ENCODE measurements at places on chromosomes 5 and 9.

GRCh38 chr5:127236254-127236653 is 54.3 kb upstream of the MEGF10 start:
- DNase-seq = no peak

DNA sequence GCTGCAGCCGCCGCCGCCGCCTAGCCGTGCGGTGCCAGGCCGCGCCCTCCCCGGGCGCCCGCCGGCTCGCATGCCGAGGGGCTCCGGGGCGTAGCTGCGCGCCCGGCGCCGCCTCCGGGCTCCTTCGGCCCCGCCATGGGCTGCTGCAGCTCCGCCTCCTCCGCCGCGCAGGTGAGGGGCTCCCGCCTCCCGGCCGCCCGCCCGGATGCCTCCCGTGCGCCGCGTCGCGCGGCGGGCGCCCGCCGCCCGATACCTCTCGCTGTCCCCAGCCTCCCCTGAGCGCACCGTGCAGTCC is 230 bp downstream of the SLC44A1 start:
- DNase-seq = no peak

DNA sequence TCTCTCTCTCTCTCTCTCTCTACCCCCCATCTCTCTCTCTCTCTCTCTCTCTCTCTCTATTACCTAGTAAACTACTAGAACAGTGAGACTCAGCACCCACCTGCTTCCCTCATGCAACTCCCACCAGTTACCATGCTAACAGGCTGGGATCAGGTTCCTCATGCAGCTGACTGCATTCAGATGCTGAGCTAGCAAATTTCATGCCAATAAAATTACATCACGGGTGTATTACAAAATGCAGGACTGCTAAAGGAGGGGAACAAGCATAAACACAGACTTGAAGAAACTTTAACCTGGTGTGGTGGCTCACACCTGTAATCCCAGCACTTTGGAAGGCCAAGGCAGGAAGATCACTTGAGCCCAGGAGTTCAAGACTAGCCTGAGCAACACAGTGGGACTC is 76.0 kb downstream of the CEMIP2 start:
- DNase-seq = no peak

DNA sequence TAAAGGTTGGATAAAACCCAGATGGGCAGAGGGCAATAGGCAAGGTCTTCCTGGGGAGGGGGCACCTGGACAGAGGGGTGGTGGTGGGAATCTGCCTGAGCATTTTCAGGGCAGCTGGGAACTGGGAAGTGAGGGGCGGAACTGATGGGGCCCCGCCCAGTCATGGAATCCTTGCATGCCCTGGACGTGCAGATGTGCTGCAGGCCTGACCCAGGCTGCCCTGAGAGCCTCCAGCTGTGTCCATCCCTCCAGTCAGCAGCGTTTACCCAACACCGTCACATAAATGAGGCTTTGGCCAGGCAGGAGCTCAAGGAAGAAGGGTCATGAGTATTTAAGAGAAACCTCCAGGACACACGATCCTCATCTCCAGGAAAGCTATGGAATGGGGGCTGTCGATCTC is 70.3 kb downstream of the DAB2IP start:
- DNase-seq = no peak

DNA sequence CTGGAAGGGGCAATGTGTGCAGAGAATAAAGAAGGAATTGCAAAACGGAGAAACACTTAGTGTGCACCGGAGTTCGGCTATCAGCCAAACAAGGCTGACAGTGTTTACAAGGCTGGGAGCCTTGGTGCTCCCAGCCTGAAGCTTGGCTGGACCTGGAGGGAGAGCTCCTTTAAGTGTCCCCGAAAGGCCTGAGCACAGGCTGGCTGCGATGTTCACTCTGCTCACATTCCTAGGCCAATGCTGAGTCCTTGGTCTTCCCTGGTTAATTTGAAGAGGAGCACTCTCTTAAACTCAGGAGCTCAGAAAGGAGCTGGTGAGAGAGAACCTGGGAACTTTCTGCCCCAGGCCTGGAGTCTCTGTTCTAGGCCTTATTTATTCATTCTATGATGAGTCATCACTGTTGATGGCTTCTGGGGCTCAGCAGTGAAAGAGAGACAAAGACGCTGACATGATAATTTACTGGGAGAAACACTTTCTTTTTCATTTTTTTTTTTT is 88.6 kb upstream of the MYO10 start:
- DNase-seq = no peak

- no peak for DNase-seq
These were observed 7.3 kb upstream of the OR2V1 start for GRCh38 chr5:181138258-181138657.

- DNase-seq = no peak
These were observed 11.2 kb upstream of the SMIM23 start for GRCh38 chr5:171774418-171774817.

DNA sequence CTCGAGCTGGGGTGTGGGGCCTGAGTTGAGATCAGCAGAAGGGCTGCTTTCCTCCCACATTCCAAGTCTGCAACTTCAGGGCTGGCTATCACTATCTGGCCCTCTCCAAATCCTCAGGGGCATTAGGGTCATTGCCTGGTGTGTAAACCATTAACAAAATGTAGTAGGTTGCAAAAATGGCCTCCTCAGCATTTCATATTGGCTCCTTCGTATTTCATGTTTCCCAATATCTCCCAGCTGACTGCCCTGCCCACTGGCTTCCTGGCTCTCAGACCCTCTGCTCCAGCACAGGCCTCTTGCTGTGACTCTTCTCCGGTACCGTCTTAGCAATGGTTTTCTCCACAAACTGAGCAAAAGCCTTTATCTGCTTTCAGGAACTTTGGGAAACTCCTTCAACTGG is 113.8 kb downstream of the GADD45G start:
- no peak for DNase-seq

- DNase-seq = no peak
These were observed 5.0 kb upstream of the NSD1 start for GRCh38 chr5:177128551-177128981.

DNA sequence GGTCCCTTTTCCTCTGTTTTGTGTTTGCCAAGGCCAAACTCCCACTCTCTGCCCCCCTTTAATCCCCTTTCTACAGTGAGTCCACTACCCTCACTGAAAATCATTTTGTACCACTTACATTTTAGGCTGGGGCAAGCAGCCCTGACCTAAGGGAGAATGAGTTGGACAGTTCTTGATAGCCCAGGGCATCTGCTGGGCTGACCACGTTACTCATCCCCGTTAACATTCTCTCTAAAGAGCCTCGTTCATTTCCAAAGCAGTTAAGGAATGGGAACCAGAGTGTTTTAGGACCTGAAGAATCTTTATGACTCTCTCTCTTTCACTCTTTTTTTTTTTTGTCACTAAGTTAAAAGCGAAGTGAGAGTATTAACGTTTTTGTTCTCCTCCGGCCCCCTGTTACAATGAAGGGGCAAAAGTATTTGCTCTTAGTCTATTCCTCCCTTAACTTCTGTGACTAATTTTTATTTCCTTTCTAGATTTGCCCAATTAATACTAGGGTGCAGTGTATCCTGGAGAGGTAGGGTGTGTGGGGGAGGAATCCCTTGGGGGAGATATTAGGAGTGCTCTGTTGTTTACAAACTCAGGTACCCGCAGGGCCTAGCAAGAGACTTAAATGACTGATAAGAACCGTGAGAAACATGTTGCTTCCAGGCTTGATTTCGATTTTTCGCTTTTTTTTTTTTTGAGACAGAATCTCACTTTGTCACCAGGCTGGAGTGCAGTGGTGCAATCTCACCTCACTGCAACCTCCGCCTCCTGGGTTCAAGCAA is 14.7 kb downstream of the GM2A start:
- no peak for DNase-seq

GRCh38 chr9:87500491-87501270 is 3.0 kb downstream of the DAPK1 start:
- DNase-seq = no peak

DNA sequence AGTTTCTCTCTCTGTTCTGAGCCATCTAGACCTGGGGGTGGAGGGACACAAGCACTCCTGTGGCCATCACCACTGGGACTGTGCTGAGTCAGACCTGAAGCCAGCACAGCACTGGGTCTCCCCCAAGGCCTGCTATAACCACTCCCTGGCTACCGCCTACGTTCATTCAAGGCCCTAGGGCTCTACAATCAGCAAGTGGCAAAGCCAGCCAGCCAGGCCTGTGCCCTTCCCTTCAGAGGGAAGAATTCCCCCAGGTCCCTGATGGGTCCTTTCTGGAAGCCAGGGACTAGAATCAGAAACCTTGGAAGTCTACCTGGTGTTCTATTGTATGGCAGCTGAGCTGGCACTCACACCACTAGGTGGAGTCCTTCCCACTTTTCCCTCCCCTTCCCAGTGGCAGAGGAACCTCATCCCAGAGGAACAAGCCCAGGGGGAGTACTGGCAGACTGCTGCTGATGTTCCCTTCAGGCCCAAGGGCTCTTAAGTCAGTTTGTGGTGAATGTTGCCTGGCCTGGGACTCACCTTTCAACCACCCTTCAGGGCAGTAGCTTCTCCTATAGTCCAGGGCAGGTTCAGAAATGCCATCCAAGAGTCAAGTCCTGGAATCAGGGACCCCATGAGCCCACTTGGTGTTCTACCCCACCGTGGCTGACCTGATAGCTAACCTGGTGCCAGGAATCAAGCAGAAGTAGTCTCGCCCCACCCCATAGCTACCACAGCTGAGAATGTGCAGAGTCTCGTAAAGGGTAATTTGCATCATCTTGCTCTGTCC is 20.0 kb downstream of the JMY start:
- no peak for DNase-seq

GRCh38 chr9:118701985-118702384 is 667.2 kb downstream of the BRINP1 start:
- no peak for DNase-seq

DNA sequence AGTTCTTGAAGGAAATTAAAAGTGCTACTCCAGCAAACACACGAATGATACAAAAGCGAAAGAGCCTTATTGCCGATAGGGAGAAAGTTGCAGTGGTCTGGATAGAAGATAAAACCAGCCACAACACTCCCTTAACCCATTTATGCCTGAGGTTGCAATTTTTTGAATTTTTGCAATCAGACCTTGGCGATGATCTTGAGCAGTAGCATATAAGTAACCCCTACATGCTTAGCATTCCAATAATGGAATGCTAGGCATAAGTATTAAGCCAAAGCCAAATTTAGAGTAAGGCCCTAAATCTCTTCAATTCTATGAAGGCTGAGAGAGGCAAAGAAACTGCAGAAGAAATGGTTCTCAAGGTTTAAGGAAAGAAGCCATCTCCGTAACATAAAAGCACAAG is 153.5 kb downstream of the SLC28A3 start:
- no peak for DNase-seq

GRCh38 chr5:169300468-169301385 is at the start of gene SLIT3:
TSS of gene SLIT3 (minus strand) at chr5:169301139. CDS start at chr5:169300709, 430 bp downstream.
- DNase-seq = no peak

DNA sequence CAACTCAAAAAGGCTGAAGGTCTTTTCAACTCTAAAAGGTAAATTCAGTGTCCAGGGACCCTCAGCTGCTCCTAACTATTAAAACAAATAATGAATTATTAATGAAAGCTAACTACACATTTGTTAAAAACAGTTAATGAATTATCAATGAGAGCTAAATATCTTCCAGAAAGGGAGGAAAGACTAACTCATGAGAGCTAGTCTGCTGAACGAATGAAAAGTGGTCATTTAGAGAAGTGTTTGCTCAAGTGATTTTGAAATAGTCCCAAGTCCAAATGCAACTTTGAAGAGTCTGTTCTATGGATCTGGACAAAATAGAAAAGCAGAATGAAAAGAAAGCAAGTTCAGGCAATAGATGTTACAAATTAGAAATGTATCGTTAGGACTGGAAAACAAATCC is 133.9 kb upstream of the SPEF2 start:
- no peak for DNase-seq

GRCh38 chr9:27117489-27118135 is 8.6 kb downstream of the TEK start:
- no peak for DNase-seq

- no peak for DNase-seq
These were observed 49.5 kb upstream of the MROH2B start for GRCh38 chr5:41120600-41120999.

GRCh38 chr9:706073-706472 is 135.4 kb upstream of the DMRT1 start:
- no peak for DNase-seq

GRCh38 chr9:136225748-136226679 is 19.6 kb downstream of the QSOX2 start:
- DNase-seq = peak; percentile 40

- DNase-seq = no peak
These were observed 125.6 kb upstream of the DMRT1 start for GRCh38 chr9:715743-716400.

DNA sequence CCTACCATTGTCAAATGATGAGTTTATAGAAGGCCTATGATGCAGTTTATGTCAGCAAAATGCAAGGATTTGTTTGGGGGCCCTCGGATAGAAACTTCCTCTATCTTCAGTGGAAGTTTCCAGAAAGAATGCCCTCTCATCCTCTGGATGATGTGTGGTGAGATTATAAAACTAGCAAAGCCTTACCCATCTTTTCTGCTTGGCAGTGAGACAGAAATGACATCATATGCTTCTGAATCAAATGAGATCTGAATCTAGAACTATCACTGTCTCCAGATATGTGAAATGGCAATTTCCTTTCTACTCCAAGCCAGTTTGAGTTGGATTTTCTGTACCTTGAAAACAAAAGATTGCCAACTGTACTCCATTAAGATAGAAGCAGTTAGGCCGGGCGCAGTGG is 60.4 kb upstream of the CKMT2 start:
- DNase-seq = no peak

DNA sequence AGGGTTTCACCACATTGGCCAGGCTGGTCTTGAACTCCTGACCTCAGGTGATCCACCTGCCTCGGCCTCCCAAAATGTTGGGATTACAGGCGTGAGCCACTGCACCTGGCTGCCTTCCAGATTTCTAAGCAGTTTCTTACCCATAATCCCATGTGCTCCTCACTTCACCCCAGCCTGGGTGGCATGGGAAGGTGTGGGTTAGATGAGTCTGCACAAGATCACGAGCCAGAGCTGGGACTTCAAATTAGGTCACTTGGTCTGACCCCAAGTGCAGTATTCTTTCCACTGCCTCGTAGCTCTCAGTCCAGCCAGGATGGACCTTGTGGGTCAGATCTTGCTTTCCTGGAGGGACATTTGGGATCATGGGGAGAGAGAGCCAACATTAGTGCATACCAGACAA is 37.5 kb upstream of the STRBP start:
- no peak for DNase-seq

DNA sequence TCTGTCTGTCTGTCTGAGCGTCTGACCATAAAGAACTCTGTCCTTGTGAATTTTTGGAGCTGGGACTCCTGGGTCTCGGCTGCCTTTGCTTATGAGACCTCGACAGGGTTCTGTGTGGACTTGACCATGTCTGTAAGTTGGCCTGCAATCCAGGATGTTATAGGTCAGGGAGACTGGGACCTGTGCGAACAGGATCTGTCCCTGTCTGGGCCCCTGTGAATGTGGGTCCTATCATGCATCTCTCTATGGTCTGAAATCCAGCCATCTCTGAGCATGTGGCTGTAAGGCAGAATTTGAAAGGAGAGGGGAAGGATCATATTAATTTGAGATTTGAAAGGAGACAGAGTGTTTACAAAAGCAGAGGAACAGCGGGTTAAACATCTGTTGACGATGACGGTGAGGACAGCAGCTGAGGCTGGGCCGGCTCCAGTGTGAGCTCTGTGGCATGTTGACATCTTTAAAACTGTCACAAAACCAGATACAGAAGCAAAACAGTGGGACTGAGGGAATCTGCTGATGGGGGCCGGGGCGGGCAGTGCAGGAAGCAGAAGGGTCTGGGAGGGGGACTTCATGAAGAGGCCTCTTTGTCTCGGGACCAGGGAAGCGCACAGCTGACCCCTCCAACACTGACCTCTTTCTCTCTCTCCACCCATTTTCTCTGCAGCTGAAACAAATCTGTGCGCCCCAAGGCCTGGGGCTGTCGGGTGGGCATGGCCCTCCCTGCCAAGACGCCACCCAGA is 19.1 kb upstream of the MVB12B start:
- no peak for DNase-seq

GRCh38 chr5:38529955-38530646 is 26.3 kb downstream of the LIFR start:
- DNase-seq = no peak

Data from stimulated activated CD8-positive, alpha-beta memory T cell treated with anti-CD3 and anti-CD28 coated beads, Interleukin-7, amount 100 ng/mL, for 1 hour (primary cell).